ENCODE measurements at places on chromosomes 2 and 18. TPM values are rescaled to one million over a fixed set of nuclear protein-coding genes. Genes with fewer than 3 reads are reported as not detected.

SLC23A3 gene
- 6.3 TPM for total RNA-seq

PTPRN gene
- total RNA-seq: not detected

GRCh38 chr18:31430554-31430953 lies 17.0 kb upstream of the DSG3 start:
- DNase-seq: no peak

- DNase-seq: no peak
Observed at GRCh38 chr2:218263817-218264641, 3.2 kb downstream of the GPBAR1 start.

DNA sequence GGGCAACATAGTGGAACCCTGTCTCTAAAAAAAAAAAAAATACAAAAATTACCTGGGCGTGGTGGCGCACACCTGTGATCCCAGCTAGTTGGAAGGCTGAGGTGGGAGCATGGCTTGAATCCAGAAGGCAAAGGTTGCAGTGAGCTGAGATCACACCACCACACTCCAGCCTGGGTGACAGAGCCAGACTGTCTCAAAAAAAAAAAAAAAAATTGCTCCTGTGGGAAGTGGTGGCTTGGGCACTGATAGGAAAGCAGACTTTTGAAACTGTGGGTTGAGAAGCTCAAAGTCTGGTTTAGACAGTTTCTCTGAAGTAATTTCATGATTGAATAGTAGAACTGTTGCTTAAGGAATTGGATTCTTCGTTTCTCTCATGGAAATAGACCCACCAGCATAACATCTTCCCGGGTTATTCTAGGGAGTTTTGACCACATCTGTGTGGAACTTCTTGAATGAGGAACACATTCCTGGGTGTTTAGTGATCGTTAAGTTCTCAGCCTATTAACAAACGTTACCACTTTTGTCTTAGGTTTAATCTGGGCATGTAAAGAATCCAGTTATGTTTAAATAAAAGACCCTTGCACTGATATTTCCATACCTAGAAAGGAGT lies 33.5 kb downstream of the GRHL1 start:
- no peak for DNase-seq

GRCh38 chr2:238850091-238850490 lies 2.2 kb downstream of the TWIST2 start:
- no peak for DNase-seq

DNA sequence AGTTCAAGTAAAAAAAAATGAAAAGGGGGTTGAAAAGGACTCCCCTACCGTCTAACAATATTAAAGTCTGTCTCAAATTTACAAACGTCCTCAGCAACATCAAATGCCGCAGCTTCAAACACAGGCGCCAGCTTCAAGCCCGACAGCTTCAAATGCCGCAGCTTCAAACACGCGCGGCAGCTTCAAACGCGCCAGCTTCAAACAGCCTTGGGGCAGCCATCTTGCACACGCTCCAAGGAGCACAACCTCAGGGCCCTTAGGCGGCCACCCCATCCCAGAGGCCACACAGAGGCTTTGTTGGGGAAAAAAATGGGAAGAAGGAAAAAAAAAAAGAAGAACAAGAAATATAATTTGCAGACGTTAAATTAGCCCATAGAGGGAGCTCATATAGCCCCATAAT lies 244.4 kb upstream of the VRK2 start:
- DNase-seq: peak; percentile 22

DNA sequence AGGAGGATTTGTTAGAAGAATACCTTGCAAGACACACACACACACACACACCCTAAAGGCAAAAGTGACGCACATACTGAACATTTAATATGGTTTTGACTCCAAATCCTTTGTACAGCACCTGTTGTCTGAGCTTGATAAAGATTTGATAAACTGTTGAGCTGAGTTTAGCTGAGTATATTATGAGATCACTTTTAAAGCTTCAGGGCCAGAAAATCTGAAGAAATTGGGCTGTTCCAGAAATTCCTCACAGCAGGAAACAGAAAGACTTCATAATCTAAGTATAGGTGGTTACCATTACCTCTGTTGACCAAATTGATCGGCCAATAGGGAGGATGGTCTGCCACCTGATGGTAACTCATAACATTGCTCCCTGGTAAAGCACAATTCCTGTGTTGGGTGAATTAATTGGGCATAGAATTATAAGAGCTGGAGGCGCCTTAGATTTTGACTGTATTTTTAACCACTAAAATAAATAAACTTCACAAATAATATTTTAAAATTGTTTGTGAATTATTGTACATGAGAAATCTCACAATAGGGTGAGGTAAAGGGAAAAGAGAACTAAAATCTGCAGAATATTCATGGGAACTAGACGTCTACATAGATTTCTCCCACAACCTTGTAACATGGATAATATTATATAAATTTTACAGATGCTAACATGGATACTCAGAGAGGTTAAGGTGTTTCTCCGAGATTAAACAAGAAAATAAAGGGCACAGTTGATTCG lies 21.8 kb upstream of the RPIA start:
- no peak for DNase-seq

- DNase-seq: no peak
Observed at GRCh38 chr18:59917422-59917821, 17.6 kb downstream of the PMAIP1 start.

GRCh38 chr18:50312296-50313030 lies 25.0 kb upstream of the CXXC1 start:
- DNase-seq: no peak

DNA sequence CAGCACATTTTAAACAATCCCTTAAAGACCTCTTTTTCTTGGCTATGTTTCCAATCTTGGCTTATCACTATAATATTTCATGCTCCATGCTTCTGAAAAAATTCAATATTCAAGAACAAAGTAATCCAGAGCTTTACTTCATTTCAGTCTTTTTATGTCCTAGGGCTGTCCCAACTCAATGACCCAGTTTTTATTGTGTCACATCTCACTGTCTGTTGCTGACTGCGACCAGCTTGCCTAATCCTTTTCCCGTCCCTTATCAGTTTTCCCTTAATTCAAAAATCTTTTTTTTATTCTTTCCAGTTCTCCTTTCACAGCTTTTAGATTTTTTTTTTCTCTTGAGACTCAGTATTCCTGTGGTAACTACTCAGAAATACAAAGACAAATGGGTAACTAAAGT lies 10.2 kb downstream of the TMEM17 start:
- DNase-seq: no peak

- no peak for DNase-seq
Observed at GRCh38 chr2:188412190-188412589, 120.5 kb downstream of the GULP1 start.

DNA sequence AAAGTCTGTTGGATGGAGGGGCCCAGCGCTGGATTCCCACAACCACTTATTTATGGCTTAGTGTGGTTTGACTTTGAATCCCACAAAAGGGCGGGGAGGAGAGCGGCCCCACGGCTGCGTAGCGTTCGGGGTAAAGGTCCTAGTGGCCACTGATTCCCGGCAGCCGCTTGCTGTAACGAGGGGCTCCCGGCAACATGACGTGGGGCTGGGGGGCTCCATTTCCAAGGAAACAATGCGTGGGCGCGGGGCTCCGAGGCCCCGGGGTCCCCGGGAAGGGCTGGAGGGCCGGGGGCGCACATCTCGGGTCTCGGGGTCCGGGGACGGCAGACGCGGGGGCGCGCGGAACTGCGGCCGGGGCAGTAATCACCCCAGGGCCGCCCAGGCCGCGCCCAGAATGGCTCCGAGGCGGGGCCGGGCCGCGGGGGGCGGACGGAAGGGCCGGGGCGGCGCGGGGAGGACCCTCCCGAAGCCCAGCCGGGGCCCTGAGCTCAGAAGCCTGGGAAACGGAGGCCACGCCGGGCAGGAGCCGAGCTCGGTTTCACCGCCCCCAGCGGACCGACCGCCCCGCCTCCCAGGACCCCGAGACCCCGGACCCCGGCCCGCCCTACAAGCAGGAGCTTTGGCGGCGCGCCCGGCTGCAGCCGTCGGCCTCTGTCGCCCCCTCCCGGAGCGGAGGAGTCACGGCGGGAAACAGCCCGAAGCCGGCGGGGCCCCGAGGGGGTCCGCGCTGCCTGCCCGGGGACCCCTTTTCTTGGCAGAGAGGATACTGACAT lies 11.9 kb upstream of the MLPH start:
- DNase-seq: peak; percentile 97

- no peak for DNase-seq
Observed at GRCh38 chr2:143819190-143819735, 690.0 kb downstream of the ARHGAP15 start.
